HFFc6 (cell line): ENCODE measurements at places on chromosomes 6 and 20. TPM values are rescaled to one million over a fixed set of nuclear protein-coding genes. Genes with fewer than 3 reads are reported as not detected.

TNNC2 gene
- total RNA-seq: not detected in 3 replicates

COL12A1 gene
- 205 and 268 TPM in 2 replicates for total RNA-seq

RIPOR2 gene
- total RNA-seq: 10.5 to 20.1 TPM (median 11.5 TPM) in 3 replicates

MYT1 gene
- not detected in 3 replicates for total RNA-seq

DNAAF9 gene
- 12.7 to 14.4 TPM (median 12.8 TPM) in 3 replicates for total RNA-seq

B4GALT5 gene
- 19.7 and 22.9 TPM in 2 replicates for total RNA-seq

ZSCAN31 gene
- 0.52 and 0.80 TPM in 2 replicates for total RNA-seq

TMC2 gene
- not detected in 3 replicates for total RNA-seq

HECA gene
- total RNA-seq: 9.7 to 12.5 TPM (median 11.5 TPM) in 3 replicates

FOXC1 gene
- total RNA-seq: 15.8 and 19.6 TPM in 2 replicates

DNA sequence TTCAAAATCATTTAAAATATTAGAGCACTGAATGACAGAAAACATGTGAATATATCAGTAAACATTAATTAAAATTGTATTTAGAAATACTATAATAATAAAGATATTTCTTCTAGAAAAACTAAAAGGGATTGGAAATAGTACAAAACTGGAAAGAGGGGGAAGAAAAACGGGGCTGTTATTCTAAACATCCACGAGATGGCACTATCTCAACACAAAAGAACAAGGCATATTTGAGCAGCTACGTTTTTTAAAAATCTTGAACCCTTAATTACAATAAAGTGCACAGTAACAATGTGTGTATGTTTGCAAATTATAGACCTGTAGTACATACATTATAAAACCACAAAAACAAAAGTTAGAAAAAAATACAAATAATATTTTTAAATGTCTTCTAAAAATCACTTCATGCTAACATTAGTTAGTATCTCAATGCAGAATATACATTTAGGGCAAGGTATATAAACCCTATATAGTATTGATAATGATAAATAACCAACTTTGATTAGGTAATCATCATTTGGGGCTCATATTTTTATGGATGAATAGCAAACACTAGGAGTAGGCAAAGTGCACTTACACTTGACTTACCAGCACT lies 42.5 kb upstream of the PNISR start:
- peak; percentile 7 for DNase-seq

DNA sequence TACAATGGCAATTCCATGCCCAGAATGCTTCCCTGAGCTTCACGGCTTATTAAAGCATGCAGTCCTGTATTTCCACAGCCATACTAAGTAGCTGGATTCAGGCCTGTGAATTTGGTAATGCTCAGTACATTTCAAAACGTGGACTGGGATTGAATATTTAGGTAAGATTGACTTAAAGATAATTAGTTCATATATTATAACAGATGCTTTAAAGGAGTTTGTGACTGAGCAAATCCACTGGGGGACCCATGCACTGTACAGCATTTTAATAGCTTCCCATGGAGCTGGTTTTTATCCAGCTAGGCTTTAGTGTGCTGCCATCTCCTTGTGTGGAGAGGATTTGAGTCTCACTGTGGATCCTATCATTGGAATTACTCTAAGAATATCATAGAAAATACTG lies 420.9 kb upstream of the FLRT3 start:
- DNase-seq: no peak

- no peak for DNase-seq
These were observed 41.7 kb downstream of the PTCHD4 start for GRCh38 chr6:48069280-48069679.

- DNase-seq: no peak
These were observed 83.5 kb downstream of the LYRM2 start for GRCh38 chr6:89555031-89555430.

- no peak for DNase-seq
These were observed 555.9 kb downstream of the C6orf118 start for GRCh38 chr6:164753517-164753916.

GRCh38 chr6:12506159-12506558 lies 210.4 kb upstream of the PHACTR1 start:
- no peak for DNase-seq

DNA sequence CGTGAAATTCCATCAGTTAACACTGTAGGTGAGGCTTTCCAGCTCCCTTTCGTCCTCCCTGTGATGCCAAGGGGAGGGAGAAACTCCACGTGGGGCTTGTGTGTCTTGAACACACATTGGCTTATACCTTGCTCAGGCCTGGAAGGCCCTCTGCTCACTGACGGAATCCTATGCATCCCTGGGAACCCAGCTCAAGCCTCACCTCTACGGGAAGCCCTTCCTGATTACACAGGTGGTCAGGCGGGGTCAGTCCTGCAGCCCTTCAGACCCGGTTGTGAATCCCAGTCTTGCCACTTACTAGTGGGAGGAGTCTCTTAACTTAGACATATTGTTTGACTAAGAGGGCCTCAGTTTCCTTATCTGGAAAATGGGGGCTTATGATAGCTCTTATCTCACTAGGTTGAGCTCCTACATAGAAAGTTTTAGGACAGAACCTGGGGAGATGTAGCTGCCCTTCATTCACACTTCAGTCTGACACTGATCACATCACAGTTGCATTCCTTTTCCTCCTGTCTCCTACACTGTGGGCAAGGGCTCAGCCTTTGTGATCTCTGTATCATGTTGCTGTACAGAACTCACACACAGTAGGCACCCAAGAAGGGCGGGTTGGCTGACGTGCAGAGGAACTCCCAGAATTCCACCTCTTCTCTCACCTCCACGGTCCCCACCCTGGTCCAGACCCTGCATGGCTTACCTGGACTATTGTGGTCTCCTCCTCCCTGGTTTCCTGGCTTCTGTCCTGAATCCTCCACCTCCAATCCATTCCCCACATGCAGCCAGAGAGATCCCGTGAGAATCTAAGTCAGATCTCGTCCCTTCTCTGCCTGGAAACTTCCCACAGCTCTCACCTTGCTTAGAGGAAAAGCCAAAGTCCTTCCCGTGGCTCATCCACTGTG lies 129.6 kb downstream of the CEBPB start:
- DNase-seq: no peak

- DNase-seq: no peak
These were observed 83.8 kb downstream of the GJA10 start for GRCh38 chr6:89977808-89978748.

DNA sequence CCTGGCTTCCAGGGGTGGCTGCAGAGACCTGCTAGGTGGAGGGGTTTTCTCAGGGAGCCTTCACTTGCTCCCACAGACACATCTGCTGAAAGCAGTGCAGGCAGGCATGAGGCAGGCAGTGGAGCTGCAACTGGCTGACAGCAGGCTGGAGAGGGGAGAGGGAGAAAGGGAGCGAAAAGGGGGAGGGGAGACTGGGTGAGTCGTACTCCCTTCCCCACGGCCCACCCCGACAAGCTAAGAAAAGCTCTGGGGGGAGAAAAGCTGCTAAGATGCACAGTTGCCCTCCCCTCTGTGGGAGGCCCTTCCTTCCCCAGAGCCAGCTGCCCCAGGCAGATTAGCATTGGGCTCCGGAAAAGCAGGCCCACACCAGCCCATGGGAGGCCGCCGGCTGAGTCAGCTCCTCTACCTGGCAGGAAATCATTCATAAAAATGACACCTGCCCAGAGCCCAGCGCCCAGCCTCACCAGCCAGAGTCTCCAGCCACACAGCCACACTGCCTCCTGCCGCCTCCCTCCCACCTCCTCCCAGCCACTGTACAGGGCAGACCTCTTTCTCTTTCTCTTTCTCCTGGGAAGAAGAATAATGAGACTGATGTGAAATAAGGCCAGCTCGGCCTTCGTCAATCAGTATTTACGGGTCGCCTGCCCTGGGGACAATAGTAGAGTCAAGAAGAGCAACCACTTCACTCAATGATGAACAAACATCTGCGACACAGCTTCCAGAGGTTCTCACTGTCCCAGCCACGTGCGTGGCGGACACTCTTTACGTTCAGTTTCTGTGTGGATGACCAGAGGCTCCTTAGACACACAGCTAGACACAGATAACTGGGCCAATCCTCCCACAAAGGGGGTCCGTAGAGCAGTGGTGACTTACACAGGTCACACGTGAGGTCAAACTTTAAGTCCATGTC lies 7.7 kb upstream of the C20orf203 start:
- no peak for DNase-seq

- DNase-seq: no peak
These were observed 71.3 kb upstream of the FOXC1 start for GRCh38 chr6:1538369-1538768.

DNA sequence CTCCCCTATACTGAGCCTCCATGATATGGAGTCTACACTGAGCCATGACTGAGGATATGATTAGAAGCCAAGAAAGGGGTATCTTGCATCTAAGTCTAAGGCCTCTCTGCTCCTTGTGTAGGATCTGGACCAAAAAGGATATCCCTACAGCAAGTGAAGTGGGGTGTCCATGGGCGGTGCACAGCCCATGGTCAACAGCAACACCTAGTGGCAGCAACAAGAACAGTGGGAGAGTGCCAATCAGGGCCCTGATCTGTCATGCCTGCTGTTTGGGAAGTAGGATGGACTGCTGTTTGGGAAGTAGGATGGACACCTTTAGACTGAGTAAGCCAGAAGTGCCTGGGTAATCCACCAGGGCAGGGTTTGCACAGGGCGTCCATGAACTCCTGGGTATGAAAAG lies 22.4 kb downstream of the PTGIS start:
- no peak for DNase-seq

DNA sequence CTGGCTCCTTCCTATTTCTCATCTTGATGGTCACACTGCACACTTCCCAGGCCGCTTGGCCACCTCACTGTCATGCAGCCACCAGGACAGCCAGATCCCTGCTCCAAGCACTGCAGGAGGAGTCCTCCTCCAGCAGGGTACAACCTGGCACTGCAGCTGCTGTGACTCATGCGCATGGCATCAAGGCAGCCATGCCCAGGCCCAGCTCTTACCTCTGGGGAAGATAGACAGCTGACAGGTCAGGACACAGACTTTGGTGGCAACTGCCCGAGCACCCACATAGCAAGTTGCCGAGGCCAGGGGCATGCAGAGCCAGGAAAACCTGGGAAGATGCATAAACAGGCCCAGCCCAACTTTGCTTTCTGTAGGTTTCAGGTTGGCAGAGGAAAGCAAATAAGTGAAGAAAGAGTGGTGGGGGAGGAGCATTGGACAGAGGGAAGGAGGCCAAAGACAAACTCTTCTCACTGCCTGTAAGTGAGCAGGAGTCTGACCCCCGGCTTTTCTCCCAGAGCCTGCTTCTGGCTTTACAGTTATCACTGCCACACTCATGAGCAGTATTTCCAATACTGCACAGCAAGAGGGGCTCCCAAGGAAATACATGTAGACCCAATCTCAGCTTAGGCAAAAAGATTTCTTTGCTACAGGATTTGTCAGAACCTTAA lies 38.8 kb downstream of the SLC22A3 start:
- no peak for DNase-seq

DNA sequence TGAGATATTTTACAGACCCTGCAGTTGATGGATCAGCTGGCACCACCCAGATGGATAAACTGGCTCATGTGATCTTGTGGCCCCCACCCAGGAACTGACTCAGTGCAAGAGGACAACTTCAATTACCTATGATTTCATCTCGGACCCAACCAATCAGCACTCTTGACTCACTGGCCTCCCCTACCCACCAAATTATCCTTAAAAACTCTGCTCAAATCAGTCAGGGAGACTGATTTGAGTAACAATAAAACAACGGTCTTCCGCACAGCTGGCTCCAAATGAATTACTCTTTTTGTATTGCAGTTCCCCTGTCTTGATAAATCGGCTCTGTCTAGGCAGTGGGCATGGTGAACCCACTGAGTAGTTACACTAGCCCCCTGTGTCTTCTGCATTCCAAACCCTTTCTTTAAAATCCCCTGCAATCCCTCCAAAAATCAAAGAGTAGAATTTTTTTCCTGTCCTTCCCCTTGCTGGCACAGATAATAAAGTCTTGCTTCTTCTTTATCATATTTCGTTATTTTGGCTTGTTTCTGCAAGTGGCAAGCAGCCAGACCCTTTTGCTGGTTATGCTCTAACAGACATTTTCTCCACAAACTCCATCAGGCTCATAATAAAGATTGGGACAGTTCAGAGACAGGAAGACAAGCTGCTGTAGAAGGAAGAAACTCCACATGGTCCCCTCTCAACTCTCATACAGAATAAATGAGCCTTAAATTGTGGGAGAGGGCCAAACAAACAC lies 48.3 kb downstream of the OR2B6 start:
- DNase-seq: no peak

- DNase-seq: peak; percentile 95
These were observed 48.4 kb downstream of the USP49 start for GRCh38 chr6:41846666-41847237.

- DNase-seq: no peak
These were observed 6.4 kb downstream of the EYA4 start for GRCh38 chr6:133247581-133247980.

- peak; percentile 59 for DNase-seq
These were observed 17.8 kb downstream of the TMEM30A start for GRCh38 chr6:75266716-75267291.

DNA sequence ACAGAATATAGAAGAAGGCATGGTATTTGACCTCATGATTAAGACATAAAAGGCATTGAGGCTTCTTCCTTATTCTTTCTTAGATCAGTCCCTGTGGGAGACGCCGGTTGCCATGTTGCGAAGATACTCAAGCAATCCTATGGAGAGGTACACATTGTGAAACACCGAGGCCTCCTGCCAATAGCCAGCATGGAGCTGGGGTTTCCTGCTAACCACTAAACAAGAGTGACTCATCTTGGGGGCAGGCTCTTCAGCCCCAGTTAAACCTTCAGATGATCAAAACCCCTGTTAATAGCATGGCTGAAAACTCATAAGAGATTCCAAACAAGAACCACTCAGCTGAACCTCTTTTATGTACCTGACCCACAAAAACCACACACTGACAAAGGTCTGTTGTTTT lies 478.8 kb downstream of the CD83 start:
- peak; percentile 1 for DNase-seq

DNA sequence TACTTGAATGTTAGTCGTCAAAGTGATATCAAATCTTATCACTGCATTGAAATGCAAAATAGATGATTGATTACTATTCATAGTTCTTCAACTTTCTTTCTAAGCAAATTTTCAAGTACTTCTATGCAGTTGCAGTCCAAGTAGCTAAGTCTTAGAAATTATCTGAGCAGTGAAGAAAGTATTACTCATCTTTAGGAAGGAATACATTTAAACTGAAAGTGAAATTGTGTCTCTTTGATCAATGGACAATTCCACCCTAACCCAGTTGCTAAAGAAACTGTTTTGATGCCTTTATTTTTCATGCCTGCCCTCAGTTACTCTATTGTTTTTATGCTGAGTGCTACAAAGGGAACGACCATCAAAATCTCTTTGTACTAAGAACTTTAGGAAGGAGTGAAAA lies 337.4 kb downstream of the GRIK2 start:
- DNase-seq: no peak

- DNase-seq: no peak
These were observed 32.3 kb downstream of the GMDS start for GRCh38 chr6:2213086-2213485.

DNA sequence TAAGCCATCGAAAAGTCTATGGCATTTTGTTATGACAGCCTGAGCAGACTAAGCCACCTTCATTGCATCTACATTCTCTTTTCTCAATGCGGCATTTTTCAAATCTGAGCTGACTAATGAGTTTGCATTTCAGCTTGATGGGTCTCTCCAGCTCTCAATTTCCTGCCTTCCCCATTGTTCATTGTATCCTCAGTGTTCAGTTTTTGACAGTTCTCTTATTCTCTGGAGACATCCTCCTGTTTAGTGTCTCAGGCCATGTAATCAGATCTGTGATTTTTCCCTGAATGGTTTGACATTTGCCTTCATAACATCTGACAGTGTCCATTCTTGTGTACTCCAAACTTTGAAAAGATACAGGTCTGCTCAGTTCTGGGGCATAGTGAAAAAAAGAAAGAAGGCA lies 27.9 kb upstream of the MCM3 start:
- no peak for DNase-seq

- no peak for DNase-seq
These were observed 16.1 kb upstream of the UNC93A start for GRCh38 chr6:167275001-167275400.

- DNase-seq: no peak
These were observed 1234.7 kb upstream of the GJE1 start for GRCh38 chr6:140897804-140898573.
